NCI-H446 (cell line): ENCODE measurements at places on chromosomes 2 and 18.
A peak's percentile ranks its signal among the peaks of the same experiment; 100 is the strongest.

DNA sequence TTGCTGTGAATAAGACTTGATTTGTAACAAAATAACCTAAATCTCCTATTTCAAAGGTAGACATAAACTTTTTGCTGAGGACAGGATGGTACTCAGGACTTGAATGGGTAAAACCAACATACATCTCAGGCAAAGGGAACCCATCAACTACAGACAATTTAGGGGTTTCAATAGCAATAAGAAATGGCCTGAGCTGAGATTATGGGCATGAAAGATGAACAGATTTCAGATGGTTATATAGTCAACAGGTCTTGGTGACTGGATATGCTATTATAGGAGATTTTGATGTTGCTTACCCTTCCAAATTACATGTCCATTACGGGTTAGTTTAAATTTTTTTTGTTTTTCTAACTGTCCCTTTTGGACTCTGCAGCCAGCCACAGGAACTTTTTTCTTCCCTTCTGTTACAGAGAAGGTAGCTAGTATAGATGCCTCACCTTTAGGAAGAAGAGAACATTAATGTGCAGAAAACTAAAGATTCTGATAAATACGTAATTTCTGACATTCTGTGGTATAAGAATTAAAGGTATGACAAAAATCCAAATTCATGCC is 4.6 kb downstream of the RPS27A start:
- DNase-seq = no peak

DNA sequence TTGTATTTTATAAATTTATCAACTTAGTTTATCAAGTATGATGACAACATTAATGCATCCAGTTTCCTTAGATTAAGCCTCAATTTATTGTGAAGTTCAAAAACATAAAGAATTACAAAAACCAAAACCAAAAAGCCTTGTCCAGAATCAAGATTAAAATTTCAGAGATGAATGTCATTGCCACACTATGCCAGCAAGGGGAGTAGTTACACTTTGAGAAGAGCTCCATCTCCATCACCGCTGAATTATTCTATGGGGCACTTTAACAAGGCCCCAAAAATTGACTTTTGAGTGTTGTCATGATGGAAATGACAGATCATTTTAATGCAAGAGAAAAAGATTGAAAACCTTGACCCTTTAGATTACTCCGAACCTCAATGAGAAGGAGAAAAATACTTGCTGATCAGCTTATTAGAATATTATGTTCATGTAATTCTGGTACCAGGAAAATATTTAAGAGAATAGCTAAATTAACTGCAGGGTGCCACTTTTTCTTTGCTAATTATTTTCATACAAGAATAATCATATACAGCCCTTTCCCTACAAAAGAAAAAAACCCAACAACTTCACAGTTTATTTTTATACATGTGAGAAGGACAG is 152.5 kb upstream of the AQP4 start:
- no peak for DNase-seq

DNA sequence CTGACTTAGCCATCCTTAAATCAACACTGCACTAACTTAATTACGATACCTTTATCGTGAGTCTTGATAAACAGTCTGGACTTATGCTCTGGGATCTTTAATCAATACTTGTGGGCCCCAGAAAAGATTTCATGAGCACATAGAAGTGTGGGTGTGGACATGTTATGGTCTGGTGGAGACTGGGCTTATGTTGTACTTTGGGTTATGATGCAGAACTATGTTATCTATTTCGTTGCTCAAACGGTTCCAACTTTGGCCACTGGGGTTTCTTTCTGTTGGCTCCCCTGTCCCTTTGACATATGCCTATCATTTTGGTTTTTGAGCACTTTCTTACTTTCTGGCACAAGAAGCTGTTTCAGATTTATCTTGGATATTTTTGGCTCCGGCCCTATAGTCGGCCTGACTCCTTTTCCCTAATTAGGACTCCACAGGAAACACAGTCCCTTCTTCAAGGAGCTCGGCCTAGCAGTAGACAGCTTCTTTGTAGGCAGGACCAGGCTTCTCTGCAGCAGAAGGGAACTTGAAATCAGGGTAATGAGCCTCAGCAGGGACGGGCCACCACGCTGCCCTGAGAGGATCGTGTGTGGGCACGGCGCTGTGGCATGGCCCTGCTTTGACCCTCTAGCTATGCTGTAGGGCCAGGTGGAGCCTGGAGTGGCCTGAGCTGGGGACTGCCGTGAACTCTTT is 54.6 kb upstream of the TXNDC2 start:
- DNase-seq = no peak

- DNase-seq = no peak
These were observed 110.1 kb upstream of the FBXO11 start for GRCh38 chr2:48016225-48017019.

- DNase-seq = no peak
These were observed 109.1 kb downstream of the HDAC4 start for GRCh38 chr2:239291475-239292350.

- DNase-seq = no peak
These were observed 5.4 kb downstream of the EDAR start for GRCh38 chr2:108983610-108984009.

DNA sequence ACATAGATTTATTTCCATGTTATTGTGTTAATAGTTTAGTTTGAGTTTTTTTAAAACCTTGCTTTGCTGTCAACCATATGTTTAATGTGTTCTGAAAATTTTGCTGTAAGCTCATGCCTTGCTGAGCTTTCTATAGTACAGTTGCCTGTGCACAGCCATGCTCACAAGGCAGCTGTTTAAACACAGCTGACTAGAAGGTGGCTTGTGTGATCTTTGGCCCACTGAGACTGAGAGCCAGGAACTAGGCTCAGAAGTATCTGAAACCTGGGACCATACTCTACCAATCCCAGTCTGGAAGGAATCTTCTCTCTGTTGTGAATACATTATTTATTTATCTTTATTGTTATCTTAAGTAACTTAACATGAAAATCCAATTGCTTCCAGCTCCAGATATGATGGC is 350.5 kb downstream of the KIAA1328 start:
- no peak for DNase-seq

DNA sequence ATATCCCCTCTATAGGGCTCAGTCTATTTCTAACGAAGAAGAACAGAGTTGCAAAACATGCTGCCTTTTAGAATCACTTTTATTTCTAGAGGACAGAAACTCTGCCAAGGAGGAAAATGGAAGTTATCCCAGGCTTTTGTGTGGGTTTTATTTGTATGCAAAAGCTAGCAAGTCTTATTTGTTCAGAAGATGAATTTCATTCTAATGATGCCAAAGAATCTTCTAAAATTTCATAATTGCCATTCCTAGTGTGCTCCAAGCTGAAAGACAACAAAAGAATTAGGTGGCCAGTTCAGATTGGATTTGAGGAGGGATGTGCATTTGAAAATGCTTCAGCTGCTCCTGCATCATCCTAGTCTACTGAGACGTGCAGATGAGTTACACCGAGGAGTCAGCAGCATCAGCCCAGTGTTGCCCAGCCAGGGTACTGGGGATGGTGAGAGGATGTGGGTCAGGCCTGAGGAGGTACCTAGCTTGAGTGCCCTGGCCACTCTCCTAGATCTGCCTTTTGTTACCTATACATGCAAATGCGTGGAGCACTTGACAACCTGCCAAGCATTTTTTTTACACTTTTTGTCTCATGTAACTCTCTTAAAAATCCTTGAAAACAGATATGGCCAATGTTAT is 80.1 kb downstream of the KCNS3 start:
- no peak for DNase-seq

DNA sequence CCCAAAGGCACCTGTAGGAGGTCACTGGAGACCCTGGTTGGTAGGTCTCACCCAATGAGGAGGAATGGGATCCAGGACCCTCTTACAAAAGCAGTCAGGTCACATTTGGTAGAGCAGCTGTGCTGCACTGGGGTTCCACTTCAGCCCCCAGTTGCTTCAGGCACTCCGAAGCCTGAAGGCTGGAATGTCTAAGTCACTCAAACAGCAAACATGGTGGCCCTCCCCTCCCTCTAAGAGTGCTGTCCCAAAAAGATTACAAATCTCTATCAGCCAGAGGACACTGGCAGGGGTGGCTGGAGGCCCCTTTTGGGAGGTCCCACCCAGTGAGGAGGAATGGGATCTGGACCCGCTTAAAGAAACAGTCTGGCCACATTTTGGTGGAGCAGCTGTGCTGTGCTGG is 17.7 kb downstream of the MSTN start:
- DNase-seq = no peak

DNA sequence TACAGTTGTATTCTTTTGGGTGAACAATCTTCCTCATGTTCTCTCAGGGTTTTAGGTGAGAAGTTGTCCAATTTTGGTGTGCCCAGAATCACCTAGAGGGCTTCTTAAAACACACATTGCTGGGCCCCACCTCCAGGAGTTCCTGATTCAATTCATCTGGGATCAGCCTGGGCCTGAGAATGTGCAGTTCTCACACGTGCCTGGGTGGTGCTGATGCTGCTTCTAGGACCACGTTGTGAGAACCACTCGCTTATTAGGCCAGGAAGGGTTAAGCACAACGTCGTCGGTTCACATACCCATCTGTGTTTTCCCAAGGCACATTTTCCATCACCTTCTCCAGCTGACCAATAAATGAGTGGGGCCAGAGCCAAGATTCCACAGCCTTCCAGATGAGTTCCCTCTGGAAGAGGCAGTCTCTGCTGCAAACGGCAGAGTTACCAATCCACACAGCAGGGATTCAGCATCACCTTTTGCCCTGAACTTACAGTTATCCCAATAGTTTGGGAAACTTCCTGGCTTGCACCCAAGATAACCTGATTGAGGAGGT is 277.7 kb upstream of the HNRNPA3 start:
- no peak for DNase-seq

DNA sequence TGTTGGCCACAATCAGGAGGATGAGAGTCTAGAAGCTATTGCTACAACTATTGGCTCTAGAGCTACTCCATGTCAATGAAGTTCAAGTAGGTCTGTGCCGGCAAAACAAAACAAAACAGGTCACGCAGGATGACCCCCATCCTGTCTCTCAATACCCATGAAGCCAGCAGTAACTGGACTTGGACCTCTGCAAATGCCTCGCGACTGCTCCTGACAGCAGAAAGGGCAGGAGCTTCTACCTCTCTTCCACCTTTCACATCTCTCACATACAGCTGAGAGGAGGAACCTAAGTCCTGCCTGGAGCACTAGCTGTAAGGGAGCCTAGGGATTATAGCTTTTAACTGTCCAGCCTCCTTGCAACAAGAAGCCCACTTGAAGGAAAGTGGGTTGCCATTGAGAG is 16.0 kb downstream of the PRKAG3 start:
- no peak for DNase-seq

- no peak for DNase-seq
These were observed 188.4 kb upstream of the GYPC start for GRCh38 chr2:126467367-126468054.

DNA sequence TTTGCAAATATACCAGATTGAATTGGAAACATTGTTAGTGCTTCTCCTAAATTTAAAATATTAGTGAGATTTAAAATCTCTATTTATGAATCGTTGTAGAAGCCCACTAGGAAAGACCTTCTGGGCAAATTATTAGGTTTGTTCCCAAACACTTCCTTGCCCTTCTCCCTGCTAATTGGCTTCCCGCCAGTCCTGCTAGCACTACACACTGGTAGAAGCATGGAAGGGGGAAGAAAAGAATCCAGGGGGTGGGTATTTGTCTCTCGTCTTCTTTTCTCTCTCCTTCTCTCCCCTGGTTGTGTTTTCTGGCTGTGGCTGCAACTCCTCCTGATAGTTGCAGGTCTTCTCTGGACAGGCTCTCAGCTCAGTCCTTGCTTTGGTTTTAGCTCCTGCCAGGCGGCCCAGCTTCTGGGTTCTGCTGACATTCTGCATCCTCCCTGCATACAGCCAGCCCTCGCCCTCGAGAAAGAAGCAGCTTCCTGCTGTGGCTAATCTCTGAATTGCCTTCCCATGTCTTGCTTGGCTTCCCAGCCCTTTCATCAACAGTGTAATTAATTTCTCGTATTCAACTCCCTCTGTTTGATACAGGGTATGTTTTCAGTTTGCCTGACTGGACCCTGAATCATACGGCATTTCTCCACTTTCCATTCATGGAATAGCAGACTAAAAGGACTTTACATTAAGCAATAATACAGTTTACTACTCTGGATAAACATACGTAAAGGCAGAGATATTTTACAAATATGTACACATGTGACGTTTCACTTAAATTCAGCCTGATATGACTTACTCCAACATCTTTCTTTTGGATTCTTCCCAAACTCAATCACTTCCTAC is 6.9 kb upstream of the PARD3B start:
- peak; percentile 43 for DNase-seq

- no peak for DNase-seq
These were observed 229.2 kb downstream of the GLI2 start for GRCh38 chr2:120964819-120965218.

GRCh38 chr2:218193701-218194100 is 23.3 kb upstream of the ARPC2 start:
- DNase-seq = no peak

DNA sequence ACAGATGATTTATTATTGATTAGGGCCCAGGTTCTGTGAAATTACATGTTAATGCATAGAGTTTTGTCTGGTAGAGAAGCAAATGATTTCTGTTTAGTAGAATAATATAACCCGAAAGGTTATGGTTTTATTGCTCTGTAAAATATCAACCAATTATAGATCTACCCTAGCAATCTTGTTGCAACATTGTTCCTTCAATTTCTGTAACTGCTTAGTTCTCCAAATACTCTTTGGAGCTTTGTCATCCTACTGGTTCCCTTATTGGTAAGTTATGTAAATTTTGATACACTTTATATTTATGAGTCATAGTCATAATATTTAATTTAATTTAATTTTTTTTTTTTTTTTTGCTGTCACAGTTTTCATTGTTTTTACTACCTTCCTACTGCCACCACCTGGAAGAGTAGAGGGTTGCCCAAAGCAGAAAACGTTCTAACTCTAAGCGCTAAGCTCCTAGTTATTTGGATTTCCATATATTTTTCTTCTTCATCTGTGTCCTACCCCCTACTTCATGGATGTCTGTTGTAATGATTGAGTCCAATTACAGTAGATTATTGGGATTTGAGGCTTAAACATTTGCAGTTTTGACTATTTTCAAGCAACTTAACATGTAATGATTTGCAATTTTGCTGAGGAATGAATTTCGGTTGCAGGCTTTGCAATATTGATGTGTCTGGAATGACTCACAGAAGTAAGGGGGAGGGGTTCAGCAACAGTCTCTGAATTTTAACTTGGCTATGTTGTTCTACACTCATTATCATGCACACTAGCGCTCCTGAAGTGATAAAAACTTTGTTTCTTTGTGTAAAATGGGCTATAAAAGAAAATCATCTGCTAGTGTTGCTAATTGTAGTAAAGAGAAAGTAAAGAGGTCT is 51.1 kb downstream of the NABP1 start:
- DNase-seq = no peak

DNA sequence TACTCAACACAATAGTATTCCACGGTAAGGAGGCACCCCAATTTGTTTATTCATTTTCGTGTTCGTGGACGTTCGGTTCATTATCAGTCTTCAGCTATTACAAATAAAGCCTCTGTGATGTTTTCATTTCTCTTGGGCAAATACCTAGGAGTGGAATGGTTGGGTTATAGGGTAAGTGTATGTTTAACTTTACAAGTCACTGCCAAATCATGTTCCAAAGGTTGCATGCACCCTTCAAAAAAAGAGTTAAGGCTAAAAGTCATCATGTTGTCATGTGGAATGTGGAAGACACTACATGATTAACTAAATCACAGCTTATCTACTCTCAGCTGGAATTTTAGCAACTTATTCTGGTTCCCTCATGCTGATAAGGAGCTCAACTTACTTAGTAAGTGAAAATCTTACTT is 15.8 kb downstream of the INO80C start:
- DNase-seq = no peak

- no peak for DNase-seq
These were observed 68.2 kb upstream of the NRP2 start for GRCh38 chr2:205613970-205614559.
